ENCODE measurements at places on chromosomes 2 and 18. TPM values are rescaled to one million over a fixed set of nuclear protein-coding genes. Genes with fewer than 3 reads are reported as not detected.

GRCh38 chr2:238046725-238047270 is 14.0 kb upstream of the SCLY start:
- DNase-seq = no peak

The IL36G gene
- total RNA-seq = not detected

DNA sequence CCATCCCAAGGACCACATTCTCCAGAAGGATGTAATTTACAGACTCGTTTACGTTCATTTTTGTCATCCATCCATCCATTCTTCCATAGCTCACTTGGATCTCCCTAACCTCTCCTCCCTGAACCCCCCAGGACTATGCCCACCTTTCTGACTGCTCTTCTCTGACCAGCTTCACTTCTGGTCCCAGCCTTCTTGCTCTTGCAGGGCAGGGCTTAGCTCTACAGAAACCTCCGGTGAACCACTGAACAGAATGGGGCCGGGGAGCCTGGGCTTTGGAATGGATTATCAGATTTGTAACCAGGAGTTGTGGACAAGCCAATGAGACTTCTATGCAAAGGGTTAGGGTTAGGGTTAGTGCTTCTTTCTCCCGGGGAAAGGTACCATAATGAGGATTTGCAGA is 95.0 kb downstream of the TGFA start:
- no peak for DNase-seq

- DNase-seq = no peak
Measured at GRCh38 chr2:117771969-117772630, 42.4 kb upstream of the DDX18 start.
